Lung (tissue), 17 donors: ENCODE measurements at places on chromosomes 7 and 10. TPM values are rescaled to one million over a fixed set of nuclear protein-coding genes. Genes with fewer than 3 reads are reported as not detected.

FBXL13 gene
- polyA plus RNA-seq = 0.61 TPM

NODAL gene
- not detected for polyA plus RNA-seq

PPP1R17 gene
- not detected for polyA plus RNA-seq

RNF32 gene
- 3.9 TPM for polyA plus RNA-seq

IRF5 gene
- 26.2 TPM for polyA plus RNA-seq

UBTD1 gene
- 70.4 TPM for polyA plus RNA-seq

TMED4 gene
- 46.4 TPM for polyA plus RNA-seq

ELOVL3 gene
- polyA plus RNA-seq = 1.3 TPM

PSD gene
- polyA plus RNA-seq = 1.1 TPM

MYH16 gene
- polyA plus RNA-seq = 0.07 TPM

ENTPD7 gene
- polyA plus RNA-seq = 1.0 TPM

C10orf53 gene
- polyA plus RNA-seq = not detected

TRIL gene
- polyA plus RNA-seq = 0.52 TPM

CTAGE15 gene
- 0.11 TPM for polyA plus RNA-seq
